Right atrium auricular region (tissue), 2 donors: ENCODE measurements at places on chromosomes 11 and 22. TPM values are rescaled to one million over a fixed set of nuclear protein-coding genes. Genes with fewer than 3 reads are reported as not detected.

GRCh38 chr11:64643256-64643881 is 52.3 kb downstream of the SLC22A12 start:
- H3K4me3 ChIP-seq, result peak overlapping the region; percentile 43
- no peaks in the 10 kb centered on the region for H3K36me3 ChIP-seq
- H3K27ac ChIP-seq, result no peak overlapping the region
- H3K4me1 ChIP-seq, result no peaks in the 10 kb centered on the region
- no peaks in the 10 kb centered on the region for H3K27me3 ChIP-seq
- no peak for DNase-seq

GRCh38 chr22:28773461-28773867 is 969 bp downstream of the CCDC117 start:
- H3K4me1 ChIP-seq, result peaks cover 17% of the 10 kb centered on the region
- DNase-seq, result no peak
- no peaks in the 10 kb centered on the region for H3K27me3 ChIP-seq
- peaks cover 6% of the 10 kb centered on the region for H3K36me3 ChIP-seq
- H3K27ac ChIP-seq, result peak overlapping the region; percentile 98
- H3K4me3 ChIP-seq, result peak overlapping the region; percentile 87

- no peak overlapping the region for H3K4me3 ChIP-seq
- no peaks in the 10 kb centered on the region for H3K27me3 ChIP-seq
- peak; percentile 18 for DNase-seq
- peaks cover 34% of the 10 kb centered on the region for H3K36me3 ChIP-seq
Measured at GRCh38 chr11:8096575-8096974, 15.6 kb downstream of the TUB start.

- no peak overlapping the region for H3K4me3 ChIP-seq
- H3K27ac ChIP-seq, result no peak overlapping the region
- no peak for DNase-seq
- no peaks in the 10 kb centered on the region for H3K36me3 ChIP-seq
- H3K27me3 ChIP-seq, result no peaks in the 10 kb centered on the region
Measured at GRCh38 chr22:38186429-38186828, 4.8 kb upstream of the PLA2G6 start.

DNA sequence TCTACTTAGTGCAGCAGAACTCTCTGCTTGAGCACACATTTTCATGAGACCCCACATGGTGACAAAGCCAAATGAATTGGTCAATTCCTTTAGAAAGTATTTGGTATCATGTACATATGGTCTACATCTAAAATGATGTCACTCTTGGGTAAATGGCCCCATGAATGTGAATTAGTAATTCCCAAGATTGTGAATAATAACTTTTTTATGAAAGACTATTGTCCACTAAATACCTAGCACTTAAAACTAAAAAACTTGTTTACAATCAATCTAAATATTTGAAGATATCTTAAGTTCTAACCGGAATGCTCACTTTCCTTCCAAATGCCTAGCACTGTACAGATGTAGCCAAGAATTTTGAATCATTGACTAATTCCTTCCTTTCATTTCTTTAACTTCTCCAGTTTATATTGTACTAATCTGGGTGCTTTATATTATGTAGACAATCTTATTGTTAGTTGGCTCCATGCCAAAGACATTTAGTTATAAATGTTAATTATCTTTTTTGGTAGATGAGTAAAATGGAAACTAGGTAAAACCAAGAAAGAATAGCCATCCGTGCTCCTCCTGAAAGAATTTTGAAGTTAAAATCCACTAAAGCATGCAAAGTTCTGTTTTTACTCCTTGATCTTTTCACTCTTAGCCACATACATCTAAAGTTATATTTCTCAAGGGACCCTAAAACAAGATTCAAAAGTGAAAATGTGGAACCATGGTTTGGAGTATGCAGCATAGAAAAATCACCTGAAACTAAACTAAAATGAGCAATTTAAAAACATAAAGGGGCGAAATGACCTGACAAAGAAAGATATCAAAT is 145.0 kb upstream of the ARHGAP20 start:
- H3K27me3 ChIP-seq, result no peaks in the 10 kb centered on the region
- no peak overlapping the region for H3K4me3 ChIP-seq
- no peak for DNase-seq
- no peak overlapping the region for H3K27ac ChIP-seq

DNA sequence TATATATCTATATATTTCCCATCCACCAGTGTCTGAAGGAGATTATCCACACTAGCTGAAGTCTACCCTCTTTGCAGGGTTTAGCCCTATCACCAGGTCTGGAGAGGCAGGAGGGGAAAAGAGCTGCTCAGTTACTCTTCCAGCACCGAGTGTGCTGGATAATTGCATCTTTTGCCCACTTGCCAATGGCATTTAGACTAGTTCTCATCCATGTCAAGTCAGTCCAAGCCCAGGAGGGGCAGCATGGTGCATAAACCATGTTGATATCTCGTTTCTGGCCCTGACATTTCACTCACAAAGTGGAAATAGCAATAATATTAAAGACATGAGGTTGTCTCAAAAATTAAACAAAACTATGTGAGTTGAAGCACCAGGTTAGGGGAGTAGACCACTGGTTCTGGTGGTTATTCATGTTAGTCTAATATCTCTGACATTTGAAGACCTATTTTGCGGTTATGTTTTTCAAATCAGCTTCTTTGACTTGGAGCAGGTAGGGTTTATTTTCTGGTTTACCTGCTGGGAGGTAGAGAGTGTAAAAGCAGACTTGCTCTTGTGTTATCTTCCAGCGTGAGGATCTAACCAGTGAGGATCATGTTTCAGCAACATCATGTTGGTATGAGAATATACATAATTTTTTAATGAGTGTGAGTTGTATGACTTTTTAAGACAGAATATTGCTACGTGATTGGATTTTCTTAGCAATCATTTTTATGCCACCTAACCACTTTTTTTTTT is 273.2 kb upstream of the KIRREL3 start:
- DNase-seq, result no peak
- H3K36me3 ChIP-seq, result no peaks in the 10 kb centered on the region
- no peak overlapping the region for H3K4me3 ChIP-seq
- no peaks in the 10 kb centered on the region for H3K4me1 ChIP-seq
- no peaks in the 10 kb centered on the region for H3K27me3 ChIP-seq
- H3K27ac ChIP-seq, result no peak overlapping the region

GRCh38 chr11:103920449-103920848 is 116.0 kb upstream of the DDI1 start:
- no peak for DNase-seq
- H3K4me1 ChIP-seq, result no peaks in the 10 kb centered on the region
- H3K4me3 ChIP-seq, result no peak overlapping the region
- no peaks in the 10 kb centered on the region for H3K36me3 ChIP-seq
- H3K27me3 ChIP-seq, result no peaks in the 10 kb centered on the region
- no peak overlapping the region for H3K27ac ChIP-seq

DNA sequence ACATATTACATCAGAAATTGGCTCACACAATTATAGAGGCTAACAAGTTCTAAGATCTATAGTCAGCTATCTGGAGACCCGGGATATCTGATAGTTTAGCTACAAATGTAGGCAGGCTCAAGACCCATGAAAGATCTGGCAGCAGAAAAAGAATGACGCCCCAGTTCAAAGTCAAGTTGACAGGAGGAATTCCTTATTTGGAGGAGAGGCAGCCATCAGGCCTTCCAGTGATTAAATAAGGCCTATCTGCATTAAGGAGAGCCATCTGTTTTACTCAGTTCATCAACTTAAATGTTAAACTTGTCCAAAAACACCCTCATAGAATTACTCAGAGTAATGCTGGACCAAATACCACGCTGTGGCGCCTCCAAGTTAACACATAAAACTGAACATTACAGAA is 1402.6 kb downstream of the FAM181B start:
- H3K4me1 ChIP-seq, result no peaks in the 10 kb centered on the region
- H3K27ac ChIP-seq, result no peak overlapping the region

DNA sequence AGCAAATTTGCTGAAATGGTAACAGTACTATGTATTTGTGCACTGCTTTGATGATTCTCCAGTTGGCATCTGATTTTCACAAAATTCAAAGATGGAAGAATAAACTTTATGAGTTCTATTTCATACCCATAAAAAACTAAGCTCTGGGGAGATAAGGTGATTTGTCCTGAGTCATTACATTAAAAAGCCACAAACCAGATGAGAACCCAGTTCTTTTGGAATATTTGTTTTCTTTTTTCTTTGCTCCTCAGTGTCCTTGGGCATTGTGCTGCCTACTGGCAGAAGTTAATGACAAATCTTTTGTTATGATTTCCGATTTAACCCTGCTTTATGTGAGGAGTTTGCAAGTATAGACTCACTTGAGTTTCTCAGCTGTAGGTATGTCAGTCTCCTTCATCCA is 45.4 kb upstream of the AMOTL1 start:
- no peak for DNase-seq
- no peaks in the 10 kb centered on the region for H3K27me3 ChIP-seq
- H3K4me3 ChIP-seq, result no peak overlapping the region
- no peaks in the 10 kb centered on the region for H3K4me1 ChIP-seq
- no peaks in the 10 kb centered on the region for H3K36me3 ChIP-seq

- H3K27ac ChIP-seq, result no peak overlapping the region
- H3K4me1 ChIP-seq, result no peaks in the 10 kb centered on the region
- no peak for DNase-seq
- peaks cover 30% of the 10 kb centered on the region for H3K36me3 ChIP-seq
Measured at GRCh38 chr11:75272821-75273301, 32.3 kb downstream of the TPBGL start.

DNA sequence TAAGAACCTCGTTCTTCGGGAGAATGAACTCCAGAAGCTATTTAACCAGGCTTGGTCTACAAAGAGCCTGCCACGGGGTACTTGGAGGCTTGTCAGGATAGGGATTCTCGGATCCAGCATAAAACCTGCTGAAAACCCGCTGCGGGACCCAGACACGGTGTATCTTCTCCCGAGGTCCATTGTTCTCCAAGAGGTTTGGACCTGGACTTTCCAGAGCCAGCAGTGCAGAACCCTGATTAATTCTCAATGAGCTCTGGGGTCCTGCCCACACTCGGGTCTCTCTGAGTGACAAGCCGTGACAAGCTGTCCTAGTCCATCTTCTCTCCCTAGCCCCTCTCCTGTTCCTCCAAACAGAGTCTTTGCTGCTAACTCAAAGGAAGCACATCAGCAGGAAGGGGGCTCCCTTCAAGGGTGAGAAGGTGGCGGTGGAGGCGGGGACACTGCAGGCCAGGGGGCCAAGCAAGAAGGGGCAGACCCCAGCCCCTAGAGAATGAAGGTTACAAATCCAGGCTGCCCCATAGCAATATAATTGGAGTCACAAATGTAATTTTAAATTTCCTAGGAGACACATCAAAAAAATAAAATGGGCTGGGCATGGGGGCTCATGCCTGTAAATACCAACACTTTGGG is 12.2 kb downstream of the SHANK2 start:
- H3K27ac ChIP-seq, result no peak overlapping the region
- no peak for DNase-seq
- no peaks in the 10 kb centered on the region for H3K4me1 ChIP-seq
- no peak overlapping the region for H3K4me3 ChIP-seq
- no peaks in the 10 kb centered on the region for H3K36me3 ChIP-seq

DNA sequence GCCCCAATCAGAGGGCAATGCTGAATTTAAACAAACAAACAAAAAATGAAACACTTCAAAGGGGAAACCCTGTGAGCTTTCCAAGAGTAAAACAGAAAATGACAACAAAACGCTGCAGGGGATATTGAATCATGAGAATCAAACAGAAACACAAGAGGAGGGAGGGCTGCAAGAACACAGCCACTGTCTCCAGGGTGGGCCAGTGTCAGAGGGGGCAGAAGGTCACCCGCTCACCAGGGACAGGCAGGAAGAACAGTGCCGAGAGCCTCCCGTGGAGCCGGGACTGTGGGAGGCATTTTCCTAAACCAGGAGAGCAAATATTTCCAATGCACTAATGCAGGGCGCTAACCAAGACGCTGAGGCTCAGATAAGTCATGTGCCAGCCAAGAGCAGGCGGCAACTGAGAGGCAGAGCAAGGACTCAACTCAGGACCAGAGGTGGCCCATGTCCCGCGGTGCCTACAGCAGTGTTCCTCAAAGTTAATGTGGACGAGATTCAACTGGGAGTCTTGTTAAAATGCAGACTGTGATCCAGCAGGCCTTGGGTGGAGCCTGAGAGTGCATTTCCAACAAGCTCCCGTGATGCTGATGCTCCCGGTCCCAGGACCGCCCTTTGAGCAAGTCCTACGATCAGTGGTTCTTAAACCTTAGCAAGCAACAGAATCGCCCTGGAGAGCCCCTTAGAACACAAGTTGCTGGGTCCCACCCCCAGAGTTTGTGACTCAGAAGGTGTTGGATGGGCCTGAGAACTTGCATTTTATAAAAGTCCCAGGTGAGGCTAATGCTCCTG is 197.2 kb downstream of the TENM4 start:
- H3K27ac ChIP-seq, result no peak overlapping the region
- DNase-seq, result no peak
- no peak overlapping the region for H3K4me3 ChIP-seq
- H3K4me1 ChIP-seq, result peaks cover 10% of the 10 kb centered on the region

DNA sequence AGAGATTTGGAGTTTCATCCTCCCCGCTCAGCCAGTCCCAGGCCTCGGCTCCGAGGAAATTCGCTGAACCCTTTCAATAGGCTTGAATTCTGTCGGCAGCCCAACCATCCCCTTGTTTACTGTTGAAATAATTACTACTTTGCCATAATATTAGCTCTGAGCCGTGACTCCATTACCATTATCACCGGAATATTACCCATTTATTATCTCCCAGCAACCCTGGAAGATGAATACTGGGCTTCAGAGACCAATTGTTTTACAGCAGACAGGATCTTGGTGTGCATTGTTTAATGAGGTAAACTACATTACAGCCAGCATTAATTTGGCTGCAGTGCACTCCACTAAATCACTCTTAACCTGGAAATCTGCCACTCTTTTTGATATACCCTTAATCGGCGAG is 867.4 kb downstream of the NTM start:
- H3K4me1 ChIP-seq, result no peaks in the 10 kb centered on the region
- H3K27me3 ChIP-seq, result no peaks in the 10 kb centered on the region

DNA sequence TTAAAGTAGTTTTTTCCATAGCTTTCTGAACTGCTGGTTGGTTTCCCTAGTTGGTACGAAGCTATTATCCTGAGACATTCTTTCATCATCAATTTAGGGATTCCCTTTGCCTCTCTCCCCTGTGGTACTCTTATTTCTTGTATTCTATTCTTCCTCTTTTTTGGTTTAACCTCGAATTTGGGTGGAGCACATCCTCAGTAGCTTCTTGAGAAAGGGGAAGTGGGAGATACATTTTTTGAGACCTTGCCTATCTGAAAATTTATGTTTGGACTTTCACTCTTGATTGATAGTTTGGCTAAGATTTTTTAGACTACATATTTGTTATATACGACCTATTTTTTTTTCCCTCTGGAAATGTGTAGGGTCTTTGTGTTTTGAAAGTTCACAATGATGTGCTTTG is 121.7 kb upstream of the ZBED5 start:
- H3K4me1 ChIP-seq, result peaks cover 17% of the 10 kb centered on the region
- H3K27me3 ChIP-seq, result no peaks in the 10 kb centered on the region
- no peak overlapping the region for H3K4me3 ChIP-seq
- no peaks in the 10 kb centered on the region for H3K36me3 ChIP-seq
- H3K27ac ChIP-seq, result no peak overlapping the region

- DNase-seq, result no peak
- no peak overlapping the region for H3K4me3 ChIP-seq
- H3K27ac ChIP-seq, result peak overlapping the region; percentile 26
- no peaks in the 10 kb centered on the region for H3K36me3 ChIP-seq
- H3K4me1 ChIP-seq, result no peaks in the 10 kb centered on the region
Measured at GRCh38 chr11:130728185-130729180, 187.8 kb downstream of the SNX19 start.

Gene TBX10
- not detected for total RNA-seq

Gene MMP8
- total RNA-seq, result 0.35 TPM

Gene MB
- 9,762 TPM for total RNA-seq

Gene CRELD2
- total RNA-seq, result 28.5 TPM

Gene NAALAD2
- 0.83 TPM for total RNA-seq

Gene FOLH1
- not detected for total RNA-seq
